ENCODE measurements at places on chromosomes 3 and 15.

DNA sequence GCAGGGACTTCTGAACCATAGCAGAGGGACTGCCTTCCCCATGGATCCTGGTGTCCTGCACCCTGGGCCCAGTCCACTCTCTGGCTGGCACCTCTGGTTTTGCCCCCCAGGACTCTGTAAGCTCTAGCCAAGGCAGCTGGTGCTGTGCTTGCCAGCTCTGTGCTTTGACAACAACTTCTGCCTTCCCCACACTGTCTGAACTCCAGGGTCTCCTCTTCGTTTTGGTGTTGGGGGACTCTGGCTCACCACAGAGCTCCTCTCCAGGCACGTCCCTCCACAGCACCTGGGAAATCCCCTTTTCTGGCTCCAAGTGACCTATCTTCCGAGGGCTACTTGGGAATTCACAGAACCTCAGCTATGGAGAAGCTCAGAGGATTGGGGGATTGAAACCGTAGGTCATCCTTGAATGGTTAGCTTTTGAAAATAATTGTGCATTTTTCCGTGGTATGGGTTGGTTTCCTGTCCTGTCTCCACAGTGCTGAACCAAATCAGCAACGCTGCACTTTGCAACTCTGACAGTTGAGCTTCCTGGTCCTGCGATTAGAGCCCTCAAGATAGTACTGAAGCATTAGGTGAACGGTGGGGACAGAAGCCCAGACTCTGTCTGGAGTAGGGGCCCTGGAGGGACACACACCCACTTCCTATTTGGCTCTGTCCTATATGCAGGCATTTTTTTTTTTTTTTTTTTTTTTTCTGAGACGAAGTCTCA lies 152.4 kb downstream of the APBA2 start:
- DNase-seq = no peak

DNA sequence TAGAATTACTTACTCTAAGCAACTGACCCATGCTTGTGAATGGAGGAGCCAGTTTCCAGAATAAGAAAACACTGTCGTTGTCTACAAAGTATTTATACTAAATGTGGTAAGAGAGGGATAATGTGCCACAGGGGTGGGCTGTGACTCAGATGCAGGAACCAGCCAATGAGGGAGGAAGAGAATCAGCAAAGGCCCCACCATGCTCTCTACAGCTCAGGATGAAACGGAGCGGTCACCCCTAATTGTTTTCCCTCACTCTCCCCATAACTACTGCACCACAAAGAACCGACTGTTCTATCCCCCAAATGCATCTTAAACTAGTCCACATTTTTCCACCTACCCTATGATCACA lies 44.5 kb downstream of the BFSP2 start:
- no peak for DNase-seq

- DNase-seq = no peak
These were observed 150.9 kb downstream of the ITPR1 start for GRCh38 chr3:4643904-4644547.

DNA sequence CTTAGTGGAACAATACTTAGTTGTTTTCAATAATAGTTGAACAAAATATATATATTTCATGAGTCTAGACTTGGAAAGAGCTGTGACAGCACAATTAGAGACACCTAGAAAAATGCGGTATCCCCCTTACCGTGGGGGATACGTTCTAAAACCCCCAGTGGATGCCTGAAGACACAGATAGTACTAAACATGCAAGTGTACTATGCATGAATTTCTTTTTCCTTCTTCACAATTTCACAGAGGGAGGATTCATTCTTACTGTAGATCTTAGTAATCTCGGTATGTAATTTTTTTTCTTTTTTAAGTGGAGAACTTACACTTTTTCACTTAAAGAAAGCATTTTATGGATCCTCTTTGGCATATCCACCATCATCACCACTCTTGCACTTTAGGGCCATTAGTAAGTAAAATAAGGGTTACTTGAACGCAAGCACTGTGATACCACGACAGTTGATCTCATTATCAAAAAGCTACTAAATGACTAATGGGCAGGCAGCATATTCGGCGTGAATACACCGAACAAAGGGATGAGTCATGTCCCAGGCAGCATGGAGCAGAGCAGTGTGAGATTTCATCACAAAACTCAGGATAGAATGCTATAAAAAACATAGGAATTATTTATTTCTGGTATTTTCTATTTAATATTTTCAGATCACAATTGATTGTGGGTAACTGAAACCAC lies 72.3 kb upstream of the ZNF280D start:
- DNase-seq = no peak

- DNase-seq = no peak
These were observed 60.4 kb downstream of the CCNL1 start for GRCh38 chr3:157099326-157100095.

All from T-helper 2 cell (primary cell).